ENCODE measurements at places on chromosomes 7 and 10. TPM values are rescaled to one million over a fixed set of nuclear protein-coding genes. Genes with fewer than 3 reads are reported as not detected.

Gene AMZ1
- polyA plus RNA-seq = 0.11 TPM

Gene GATAD1
- 24.5 TPM for polyA plus RNA-seq

Gene OR6V1
- polyA plus RNA-seq = not detected

Gene ZSWIM8
- polyA plus RNA-seq = 73.7 TPM

Gene SPDYE6
- polyA plus RNA-seq = 0.67 TPM

Gene ITGA8
- 9.4 TPM for polyA plus RNA-seq

Gene KLLN
- polyA plus RNA-seq = 0.37 TPM

Gene ZNF273
- polyA plus RNA-seq = not detected

Gene ELFN1
- polyA plus RNA-seq = 5.4 TPM

Gene ZPBP
- not detected for polyA plus RNA-seq

Gene TRIM50
- polyA plus RNA-seq = 0.42 TPM

Gene POM121C
- polyA plus RNA-seq = 61.2 TPM

Gene SEMA3A
- polyA plus RNA-seq = 20.2 TPM

Gene LIPN
- not detected for polyA plus RNA-seq

Gene ZNF775
- polyA plus RNA-seq = 4.4 TPM

Gene TMEM213
- 0.29 TPM for polyA plus RNA-seq
